Activated T-helper 1 cell treated with Interleukin-2 at 50 U/mL for 16 hours (primary cell): ENCODE measurements at places on chromosomes 2 and 18.

DNA sequence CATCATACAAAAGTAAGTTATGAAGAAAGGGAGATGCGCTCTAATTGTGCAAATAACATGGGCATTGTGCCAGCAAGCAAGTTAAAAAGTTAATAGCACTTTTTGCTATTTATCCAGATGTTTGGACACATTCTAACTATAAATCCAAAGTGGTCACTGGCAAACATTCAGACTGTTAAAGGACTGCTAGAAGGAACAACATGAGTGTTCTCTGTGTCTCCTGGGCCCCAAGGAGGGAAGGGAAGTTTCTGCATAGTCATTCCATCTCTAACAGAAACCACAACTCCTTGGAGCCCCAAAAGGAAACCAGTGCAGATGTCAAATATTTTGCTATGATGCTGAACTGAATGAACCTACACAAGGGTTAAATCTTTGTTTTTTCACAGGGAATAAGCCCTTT, 213.3 kb upstream of the HNRNPA3 start:
- DNase-seq, result no peak

GRCh38 chr2:29195796-29196195, 80.6 kb downstream of the CLIP4 start:
- DNase-seq, result no peak

DNA sequence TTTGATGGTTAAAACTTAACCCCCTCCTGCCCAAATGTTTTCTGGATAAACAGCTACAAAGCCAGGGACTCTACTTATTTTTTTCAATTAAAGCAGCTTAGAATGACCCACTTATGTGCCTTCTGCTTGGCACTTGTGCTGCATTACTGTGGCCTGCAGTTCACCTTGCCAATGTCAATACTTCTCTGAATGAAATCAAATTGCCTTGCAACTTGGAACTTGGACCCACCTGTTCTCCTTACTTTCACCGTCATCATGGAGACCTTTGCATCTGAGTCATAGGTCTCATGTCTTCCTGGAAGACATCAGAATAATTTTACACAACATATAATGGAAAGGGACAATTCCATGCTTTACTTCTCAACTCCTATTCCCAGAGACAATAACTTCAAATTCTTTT, 92.1 kb upstream of the FHL2 start:
- DNase-seq, result no peak

- peak; percentile 85 for DNase-seq
These were observed at the start of gene CCDC138 for GRCh38 chr2:108786354-108787215. Gene CCDC138 (plus strand): TSS chr2:108786771. CDS start chr2:108786823, 52 bp downstream.

- DNase-seq, result no peak
These were observed 15.3 kb upstream of the PARD3B start for GRCh38 chr2:204529795-204530463.

GRCh38 chr2:191045141-191045540, 31.2 kb upstream of the STAT1 start:
- no peak for DNase-seq

DNA sequence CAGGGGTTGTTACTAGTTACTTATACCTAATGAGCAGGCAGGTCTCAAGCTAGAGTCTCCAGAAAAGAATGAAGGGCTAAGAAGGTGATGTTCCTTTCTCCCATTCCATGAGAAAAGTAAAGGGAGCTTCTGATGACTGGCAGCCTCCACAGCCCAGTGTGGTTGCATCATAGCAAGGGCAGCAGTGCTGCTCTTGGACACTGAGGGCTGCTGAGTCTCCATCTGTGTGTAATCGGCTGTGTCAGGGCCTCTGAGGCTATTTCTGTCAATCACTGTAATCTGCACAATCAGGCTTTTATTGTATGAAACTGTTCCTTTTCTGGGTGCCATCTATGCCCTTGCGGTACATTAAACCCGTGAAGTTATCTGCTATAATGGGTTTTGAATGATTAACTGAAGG, 164.1 kb upstream of the FBXO11 start:
- DNase-seq, result no peak

GRCh38 chr2:160223560-160223959, 23.5 kb upstream of the ITGB6 start:
- no peak for DNase-seq

- no peak for DNase-seq
These were observed 14.0 kb downstream of the STK25 start for GRCh38 chr2:241494311-241494908.

DNA sequence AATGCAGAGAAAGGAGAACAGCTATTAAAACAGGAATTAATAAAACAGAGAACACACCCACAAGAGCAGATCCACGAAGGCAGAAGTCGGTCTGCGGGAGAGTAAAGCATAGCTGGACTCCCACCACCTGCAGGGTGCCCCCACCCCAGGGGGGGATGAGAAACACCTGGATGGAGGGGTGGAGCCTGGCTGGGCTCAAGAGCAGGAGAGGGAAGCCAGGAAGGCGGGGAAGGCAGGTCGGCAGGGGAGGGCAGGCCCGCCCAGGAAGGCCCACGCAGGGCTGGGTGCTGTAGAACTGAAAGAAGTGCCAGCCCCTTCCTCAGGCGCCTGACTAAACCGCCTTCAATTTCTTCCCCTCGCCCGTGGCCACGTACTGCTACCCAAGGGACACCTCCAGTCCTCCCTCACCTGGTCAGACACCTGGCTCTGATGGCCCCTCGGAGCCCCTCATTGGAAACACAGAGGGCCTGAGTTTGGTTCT, 175.4 kb downstream of the HDAC4 start:
- no peak for DNase-seq
